Activated T-cell treated with anti-CD3 and anti-CD28 coated beads, Interleukin-2, amount 50 U/mL, for 4 hours (primary cell): ENCODE measurements at places on chromosomes 2 and 18. TPM values are rescaled to one million over a fixed set of nuclear protein-coding genes. Genes with fewer than 3 reads are reported as not detected.
A peak's percentile ranks its signal among the peaks of the same experiment; 100 is the strongest.

The XDH gene
- not detected for total RNA-seq

The RNU2-63P gene
- 49.1 TPM for total RNA-seq

The LRP1B gene
- not detected for total RNA-seq

The CABYR gene
- total RNA-seq, result not detected

The CLIP4 gene
- 14.5 TPM for total RNA-seq

The PLA2R1 gene
- total RNA-seq, result 0.05 TPM

The ALPI gene
- total RNA-seq, result not detected

The SLC9A4 gene
- not detected for total RNA-seq

GRCh38 chr2:232781765-232782164, 5.4 kb upstream of the KCNJ13 start:
- DNase-seq, result no peak

DNA sequence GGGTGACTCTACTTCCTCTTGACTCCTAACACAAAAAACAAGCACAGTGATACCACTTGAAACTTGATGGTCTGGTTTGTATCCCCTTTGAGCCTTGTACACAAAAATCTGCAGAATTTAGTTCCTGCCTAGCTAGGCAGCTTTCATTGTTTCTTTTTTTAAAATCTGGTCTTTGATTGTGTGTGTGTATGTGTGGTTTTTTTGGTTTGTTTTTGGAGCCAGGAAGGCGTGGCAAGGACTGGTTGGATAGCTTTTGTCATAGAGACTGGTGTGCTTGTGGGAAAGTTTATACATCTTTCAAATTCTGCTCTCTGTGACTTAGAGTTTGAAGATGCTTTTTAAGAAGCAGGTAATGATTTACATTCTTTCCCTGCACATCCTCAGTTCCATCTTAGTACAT, 127.4 kb downstream of the TANC1 start:
- no peak for DNase-seq

DNA sequence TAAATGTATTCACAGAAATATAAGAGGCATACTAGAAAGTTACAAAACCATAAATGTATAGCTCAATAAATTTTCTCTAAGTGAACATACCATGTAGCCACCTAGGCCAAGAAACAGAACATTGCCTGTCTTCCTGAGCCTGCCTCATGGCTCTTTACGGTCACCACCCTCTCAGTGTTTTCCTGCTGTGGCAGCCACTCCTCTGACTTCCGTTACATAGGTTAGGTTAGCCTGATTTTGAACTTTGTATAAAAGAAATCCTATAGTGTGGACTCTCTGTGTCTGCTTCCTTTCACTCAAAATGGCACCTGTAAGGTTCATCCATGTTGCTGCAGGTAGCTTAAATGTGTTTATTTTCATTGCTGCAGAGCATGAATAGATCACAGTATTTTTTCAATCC, 11.6 kb upstream of the ST3GAL5 start:
- no peak for DNase-seq

DNA sequence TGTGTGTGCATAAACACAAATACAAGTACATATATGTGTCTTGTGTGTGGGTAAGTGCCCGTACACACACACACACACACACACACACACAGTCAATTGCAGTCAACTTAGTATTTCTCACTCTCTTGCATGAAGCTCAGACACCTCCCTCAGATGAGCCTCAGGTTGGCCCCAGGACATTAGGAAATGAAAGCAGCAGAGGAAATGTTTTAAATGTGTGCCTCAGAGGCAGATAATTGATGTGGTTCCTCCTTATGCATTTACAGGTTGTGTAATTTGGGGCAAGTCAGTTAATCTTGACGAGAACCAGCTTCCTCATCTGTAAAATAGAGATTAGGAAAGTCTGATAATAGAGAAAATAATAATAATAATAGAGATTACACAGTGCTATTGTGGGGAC, 814.0 kb upstream of the ID2 start:
- DNase-seq, result no peak

DNA sequence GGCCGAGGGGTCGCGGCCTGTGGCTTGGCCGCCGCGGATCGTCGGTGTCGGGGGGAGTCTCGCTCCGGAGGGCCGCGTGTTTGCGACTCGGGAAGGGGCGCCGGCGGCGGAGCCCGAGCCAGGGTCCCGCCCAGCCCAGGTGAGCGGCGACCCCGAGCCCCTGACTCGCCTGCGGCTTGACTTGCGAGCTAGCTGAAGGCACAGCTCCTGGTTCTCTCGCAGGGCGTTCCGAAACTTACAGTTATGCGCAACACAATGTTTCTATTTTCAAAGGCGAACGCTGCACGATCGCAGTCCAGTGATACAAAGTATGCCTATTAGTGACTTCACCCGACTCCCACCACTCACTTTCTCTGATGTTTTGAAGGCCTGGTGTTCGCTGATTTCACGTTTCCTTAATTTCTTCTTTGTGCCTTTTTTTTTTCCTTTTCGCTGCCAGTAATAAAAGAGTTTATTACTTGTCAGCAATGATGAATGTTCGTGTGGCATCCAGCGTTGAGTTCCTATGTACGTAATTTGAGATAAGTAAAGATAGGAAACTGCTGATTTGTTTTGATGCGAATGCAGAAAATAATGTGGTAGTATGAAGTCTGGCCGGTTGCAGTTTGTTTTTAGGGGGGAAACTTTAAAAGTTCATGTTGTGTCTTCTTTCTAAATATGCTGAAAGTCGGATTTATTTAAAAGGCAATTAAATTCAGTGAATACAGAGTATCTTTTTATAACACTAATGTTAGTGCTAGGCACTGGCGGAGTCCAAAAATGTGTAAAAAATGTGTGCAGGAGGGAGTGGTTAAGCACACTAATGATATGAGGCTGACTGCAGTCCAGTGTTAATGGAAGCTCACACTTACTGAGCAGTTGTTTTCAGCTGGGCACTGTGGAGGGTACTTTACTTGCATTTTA, 706 bp downstream of the UBXN2A start:
- DNase-seq, result peak; percentile 34

GRCh38 chr2:107810734-107811133, 16.0 kb upstream of the RGPD4 start:
- no peak for DNase-seq

- no peak for DNase-seq
Measured at GRCh38 chr2:70116936-70117552, 29.8 kb downstream of the PCBP1 start.

GRCh38 chr2:230869914-230870543, 5.3 kb downstream of the ITM2C start:
- no peak for DNase-seq

GRCh38 chr18:7577706-7578105, 10.6 kb downstream of the PTPRM start:
- DNase-seq, result no peak

DNA sequence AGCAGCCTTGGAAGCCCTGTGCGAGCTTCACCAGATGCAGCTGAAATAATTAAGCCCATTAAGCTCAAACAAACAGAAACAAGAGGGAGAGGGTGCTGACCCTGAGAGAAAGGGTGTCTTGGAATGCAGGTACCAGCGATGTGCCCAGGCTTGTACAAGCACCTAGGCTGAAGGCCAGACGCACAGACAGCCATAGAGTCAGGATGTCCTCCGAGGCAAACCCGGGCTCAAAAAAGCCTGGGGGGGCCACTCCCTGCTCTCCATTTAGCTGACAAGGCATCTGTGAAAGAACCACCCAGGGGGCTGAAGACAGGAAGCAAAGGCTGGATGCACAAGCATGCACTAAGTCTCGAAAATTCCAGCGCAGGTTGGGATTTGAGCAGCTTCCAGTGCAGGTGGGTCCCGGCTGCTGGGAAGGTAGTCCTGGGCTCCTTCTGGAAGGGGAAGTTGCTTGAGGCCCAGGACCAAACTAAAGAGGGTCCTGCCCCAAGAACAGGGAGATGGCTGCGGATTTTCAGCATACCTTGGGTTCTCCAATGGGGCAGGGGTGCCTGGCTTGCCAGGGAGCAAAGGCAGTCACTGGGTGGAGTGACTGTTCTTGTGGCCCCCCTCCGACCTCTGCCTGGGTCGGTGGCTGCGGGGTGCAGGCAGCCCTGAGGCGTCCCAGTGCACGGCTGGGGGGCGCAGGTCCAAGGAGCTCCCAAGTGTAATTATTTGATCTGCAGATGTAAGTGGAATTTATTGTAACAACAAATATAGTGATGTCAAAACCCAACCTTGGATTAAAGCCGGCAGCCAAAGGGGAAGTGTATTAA, 5.9 kb downstream of the GBX2 start:
- no peak for DNase-seq

GRCh38 chr2:227214622-227215041, 50.2 kb downstream of the COL4A3 start:
- DNase-seq, result no peak

DNA sequence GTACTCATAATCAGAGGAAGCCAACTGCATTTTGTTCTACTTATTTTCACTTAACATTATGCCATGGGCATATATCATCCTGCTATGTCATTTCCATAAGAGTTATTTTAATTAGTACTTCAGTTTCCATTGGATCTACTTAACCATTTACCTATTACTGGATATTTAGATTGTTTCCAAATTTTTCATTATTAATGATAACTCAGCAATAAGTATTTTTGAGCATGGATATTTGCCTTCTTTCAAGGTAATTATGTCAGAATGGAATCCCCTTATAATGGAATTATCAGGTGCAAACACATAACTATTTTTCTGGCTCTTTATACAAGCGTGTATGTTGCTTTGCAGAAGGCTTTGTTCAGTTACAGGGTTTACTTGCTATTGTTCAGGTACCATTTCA, 126.6 kb downstream of the RDH14 start:
- DNase-seq, result no peak

GRCh38 chr18:76656925-76657827, 162.1 kb upstream of the ZNF516 start:
- DNase-seq, result no peak

DNA sequence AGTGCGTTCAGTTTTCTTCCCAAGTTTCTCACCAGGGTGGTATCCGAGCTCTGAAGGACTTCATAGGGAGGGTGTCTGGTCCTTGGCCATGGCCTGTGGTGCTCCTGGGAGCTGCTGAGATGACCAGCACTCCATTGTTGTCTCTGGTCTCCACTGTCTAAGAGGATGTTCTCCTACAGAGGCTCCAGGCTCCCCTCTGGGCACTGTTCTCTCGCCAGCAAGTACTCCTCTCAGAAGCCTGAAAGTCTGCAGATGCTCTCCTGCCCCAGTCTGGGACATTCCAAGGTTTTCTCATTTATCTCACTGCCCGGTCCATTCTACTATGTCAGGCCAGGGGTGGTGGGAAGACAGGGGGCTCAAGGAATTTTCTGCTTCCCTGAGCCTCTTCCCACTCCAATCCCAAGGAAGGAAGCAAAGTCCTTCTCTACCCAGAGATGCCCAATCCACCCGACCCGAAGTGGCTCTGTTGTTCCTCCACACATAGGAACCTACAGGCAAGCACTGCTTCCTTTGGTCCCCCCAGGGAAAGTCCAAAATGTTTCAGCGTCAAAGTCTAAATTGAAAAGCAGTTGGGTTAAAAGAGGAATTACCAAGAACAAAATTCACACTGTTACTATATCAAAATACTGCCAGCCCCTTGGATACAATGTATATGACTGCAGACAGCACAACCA, 110.5 kb downstream of the GYPC start:
- no peak for DNase-seq

DNA sequence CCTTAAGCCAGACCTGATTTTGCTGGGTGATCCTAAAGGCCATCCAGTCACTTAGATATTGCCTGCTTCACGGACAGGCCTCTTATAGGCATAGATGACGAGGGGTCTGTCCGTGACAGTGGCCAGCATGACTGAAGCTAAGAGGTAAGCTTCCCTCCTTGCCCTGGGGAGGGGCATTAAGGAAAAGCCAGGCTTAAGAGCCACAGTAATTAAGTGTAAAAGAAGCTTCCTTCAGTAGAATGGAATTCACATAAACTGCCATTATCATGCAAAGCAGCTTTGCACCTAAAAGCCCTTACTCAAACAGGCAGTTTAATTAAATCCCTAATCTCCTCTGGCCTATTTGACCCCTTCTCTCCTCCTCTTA, 99.4 kb upstream of the PKDCC start:
- DNase-seq, result no peak

DNA sequence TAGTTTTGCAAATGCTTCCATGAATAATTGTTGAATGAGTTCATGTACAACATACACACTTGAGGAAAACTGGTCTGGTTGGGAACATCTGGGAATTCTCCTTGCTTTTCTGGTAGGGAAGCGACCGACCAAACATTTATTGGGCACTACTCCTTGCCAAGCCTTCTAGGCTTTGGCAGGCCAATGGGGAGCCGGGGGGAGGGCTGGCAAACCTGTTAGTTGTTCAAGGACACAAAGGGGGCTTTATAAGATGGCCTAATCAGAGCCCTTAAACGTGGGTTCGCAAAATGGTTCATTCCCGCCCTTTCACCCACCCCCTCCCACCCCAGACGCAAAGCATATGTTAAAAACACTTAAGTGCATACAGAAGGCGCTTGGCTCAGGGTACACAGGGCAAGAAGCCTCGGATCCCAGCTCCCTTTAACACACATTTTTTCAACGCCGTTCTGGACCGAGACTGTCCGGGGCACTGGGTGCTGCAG, 844 bp upstream of the VSNL1 start:
- DNase-seq, result no peak

- no peak for DNase-seq
Measured at GRCh38 chr2:205193836-205194228, 488.5 kb upstream of the NRP2 start.

DNA sequence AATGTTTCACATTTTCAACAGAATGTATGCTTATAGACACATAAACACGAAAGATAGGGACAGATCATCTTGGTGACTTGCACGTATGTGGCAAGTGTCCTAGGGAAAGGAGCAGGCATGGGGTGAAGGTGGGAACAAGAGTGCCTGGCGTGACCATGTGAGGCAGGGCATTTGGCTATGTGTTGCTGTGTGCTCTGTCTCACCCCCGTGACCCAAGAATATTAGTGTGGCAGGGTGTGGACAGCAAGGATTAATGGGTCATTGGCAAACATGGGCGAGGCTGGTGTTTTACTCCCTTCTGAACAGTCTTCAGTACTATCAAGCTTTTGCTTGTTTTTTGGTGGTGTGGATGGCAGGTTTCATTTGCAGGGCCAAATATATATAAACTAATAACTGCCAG, 1.3 kb upstream of the VWA3B start:
- no peak for DNase-seq

GRCh38 chr2:43323857-43324256, 97.5 kb upstream of the ZFP36L2 start:
- DNase-seq, result no peak

DNA sequence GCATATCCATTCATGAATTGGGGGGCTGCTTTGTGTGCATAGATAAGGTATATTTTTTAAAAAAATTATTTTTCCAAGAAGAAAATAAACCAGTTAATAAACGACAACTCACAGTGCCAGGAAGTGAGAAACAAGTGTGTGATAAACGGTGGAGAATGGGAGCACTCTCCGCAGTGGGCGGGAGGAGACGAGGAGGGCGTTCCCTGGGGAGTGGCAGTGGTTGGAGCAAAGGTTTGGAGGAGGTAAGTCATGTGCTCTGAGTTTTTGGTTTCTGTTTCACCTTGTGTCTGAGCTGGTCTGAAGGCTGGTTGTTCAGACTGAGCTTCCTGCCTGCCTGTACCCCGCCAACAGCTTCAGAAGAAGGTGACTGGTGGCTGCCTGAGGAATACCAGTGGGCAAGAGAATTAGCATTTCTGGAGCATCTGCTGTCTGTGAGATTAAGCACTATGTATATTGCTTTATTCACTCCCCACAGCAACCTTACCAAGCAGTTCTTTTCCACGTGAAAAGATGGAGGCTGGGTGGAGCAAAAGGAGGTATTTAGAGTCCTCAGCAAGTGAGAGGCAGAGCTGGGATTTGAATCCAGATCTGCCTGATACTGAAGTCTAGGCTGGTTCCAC, 27.0 kb upstream of the CASP8 start:
- DNase-seq, result peak; percentile 77
